ENCODE measurements at places on chromosomes 2 and 18. TPM values are rescaled to one million over a fixed set of nuclear protein-coding genes. Genes with fewer than 3 reads are reported as not detected.

DNA sequence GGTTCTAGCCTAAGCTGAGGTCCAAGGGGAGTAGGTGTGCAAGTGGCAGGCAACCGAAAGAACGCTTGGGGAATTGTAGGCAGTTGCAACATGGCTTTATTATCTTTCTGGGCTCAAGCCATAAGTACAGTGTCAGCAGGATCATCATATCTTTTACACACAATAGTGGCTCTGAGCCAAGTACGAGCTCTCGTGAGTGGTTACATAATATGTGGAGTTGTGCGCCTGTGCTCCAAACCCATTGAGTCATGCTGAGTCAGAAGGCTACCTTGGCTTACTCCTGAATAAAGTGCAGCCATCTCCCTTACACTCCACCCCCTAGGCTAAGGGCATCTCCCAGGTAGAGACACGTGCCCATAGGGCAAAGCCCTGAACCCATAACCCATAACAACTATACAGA, 233.9 kb downstream of the SATB2 start:
- H3K27ac ChIP-seq: no peak overlapping the region
- no peaks in the 10 kb centered on the region for H3K4me1 ChIP-seq
- H3K27me3 ChIP-seq: no peaks in the 10 kb centered on the region
- no peak for DNase-seq
- H3K4me3 ChIP-seq: no peak overlapping the region

GRCh38 chr2:134362740-134363139, 108.9 kb downstream of the MGAT5 start:
- no peak for DNase-seq
- H3K4me3 ChIP-seq: no peak overlapping the region
- H3K27me3 ChIP-seq: no peaks in the 10 kb centered on the region
- H3K4me1 ChIP-seq: peaks cover 44% of the 10 kb centered on the region
- H3K36me3 ChIP-seq: peaks cover 3% of the 10 kb centered on the region

- no peak overlapping the region for H3K4me3 ChIP-seq
- DNase-seq: no peak
- peaks cover 2% of the 10 kb centered on the region for H3K4me1 ChIP-seq
- H3K27me3 ChIP-seq: peaks cover 29% of the 10 kb centered on the region
Measured at GRCh38 chr2:1874950-1875349, 130.6 kb upstream of the PXDN start.

GRCh38 chr18:3654442-3655253, 204.7 kb downstream of the TGIF1 start:
- peaks cover 35% of the 10 kb centered on the region for H3K4me1 ChIP-seq
- peak overlapping the region; percentile 80 for H3K27ac ChIP-seq
- DNase-seq: no peak
- H3K27me3 ChIP-seq: no peaks in the 10 kb centered on the region
- no peak overlapping the region for H3K4me3 ChIP-seq

DNA sequence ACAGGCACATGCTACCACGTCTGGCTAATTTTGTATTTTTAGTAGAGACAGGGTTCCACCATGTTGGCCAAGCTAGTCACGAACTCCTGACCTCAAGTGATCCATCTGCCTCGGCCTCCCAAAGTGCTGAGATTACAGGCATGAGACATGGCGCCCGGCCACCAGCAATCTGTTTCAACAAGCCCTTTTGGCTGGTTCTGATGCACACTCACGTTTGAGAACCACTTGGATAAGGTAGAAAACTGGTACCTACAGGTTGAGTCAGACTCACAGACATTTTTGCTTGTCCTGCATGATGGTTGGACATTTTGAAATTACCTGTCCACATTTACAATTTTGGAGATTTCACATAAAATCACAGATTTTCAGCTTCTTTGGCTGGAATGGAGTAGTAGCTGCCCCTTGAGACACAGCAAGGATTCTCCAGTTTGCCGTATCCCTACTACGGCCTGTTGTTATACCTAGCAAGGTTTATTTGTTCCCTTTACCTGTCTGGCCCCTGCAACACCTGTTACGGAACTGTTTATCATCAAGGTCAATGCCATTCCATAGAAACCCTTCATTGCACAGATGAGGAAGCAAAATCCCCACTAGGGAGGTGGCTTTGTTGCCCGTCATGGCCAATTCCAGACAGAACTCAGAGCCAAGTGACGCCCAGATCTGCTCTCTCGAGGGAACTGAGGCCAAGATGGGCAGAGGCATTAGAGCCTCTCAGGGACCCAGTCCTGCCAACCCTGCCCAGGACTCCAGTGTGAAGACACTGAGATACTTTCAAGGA, 31.4 kb upstream of the IGFBP2 start:
- DNase-seq: no peak
- H3K4me1 ChIP-seq: peaks cover 36% of the 10 kb centered on the region
- no peaks in the 10 kb centered on the region for H3K36me3 ChIP-seq
- no peak overlapping the region for H3K27ac ChIP-seq
- no peaks in the 10 kb centered on the region for H3K27me3 ChIP-seq

GRCh38 chr2:74939919-74940812, 18.3 kb upstream of the POLE4 start:
- no peak for DNase-seq
- H3K4me1 ChIP-seq: peaks cover 4% of the 10 kb centered on the region
- no peak overlapping the region for H3K27ac ChIP-seq
- H3K36me3 ChIP-seq: peaks cover 3% of the 10 kb centered on the region
- no peak overlapping the region for H3K4me3 ChIP-seq

DNA sequence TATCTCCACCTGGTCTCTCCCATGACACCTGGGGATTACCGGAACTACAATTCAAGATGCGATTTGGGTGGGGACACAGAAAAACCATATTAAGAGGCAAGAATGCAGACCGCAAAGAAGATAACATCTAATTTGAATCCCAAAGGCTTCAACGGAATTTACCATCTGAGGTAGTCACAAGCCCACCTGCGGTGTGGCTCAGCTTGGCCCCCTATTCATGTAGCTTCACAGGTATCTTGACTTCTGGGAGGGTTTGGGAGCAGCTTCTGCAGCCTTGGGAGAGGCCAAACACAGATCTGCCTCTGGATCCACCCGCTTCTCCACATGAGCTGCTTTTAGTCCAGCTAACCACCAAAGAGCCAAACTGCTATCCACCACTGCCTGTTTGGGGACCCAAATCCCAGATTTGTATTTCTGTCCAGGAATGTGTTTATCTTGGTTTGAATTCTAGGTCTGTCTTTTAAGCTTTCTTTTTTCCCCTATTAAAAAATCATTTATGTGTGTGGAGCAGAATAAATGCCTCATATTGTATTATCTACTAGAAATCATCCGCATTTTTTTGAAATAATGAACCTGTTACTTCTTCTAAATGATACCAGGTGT, 247.6 kb downstream of the DLGAP1 start:
- no peak for DNase-seq
- no peaks in the 10 kb centered on the region for H3K27me3 ChIP-seq
- H3K4me1 ChIP-seq: peaks cover 13% of the 10 kb centered on the region
- no peak overlapping the region for H3K27ac ChIP-seq

- peaks cover 12% of the 10 kb centered on the region for H3K36me3 ChIP-seq
- peak; percentile 77 for DNase-seq
- H3K27me3 ChIP-seq: no peaks in the 10 kb centered on the region
- H3K4me1 ChIP-seq: peaks cover 14% of the 10 kb centered on the region
- H3K4me3 ChIP-seq: peak within 1 kb of the TSS; percentile 91
Measured at GRCh38 chr2:27322766-27323595, at the start of gene MPV17. MPV17 (minus strand) TSS chr2:27323097; CDS start chr2:27322517, 580 bp downstream.

DNAJC5G gene
- total RNA-seq: 0.18 TPM

GRCh38 chr2:165660361-165660760, 133.7 kb downstream of the GALNT3 start:
- H3K4me3 ChIP-seq: no peak overlapping the region
- H3K36me3 ChIP-seq: peaks cover 57% of the 10 kb centered on the region
- H3K27ac ChIP-seq: no peak overlapping the region

All from mesothelial cell of epicardium (in vitro differentiated cells).